ENCODE measurements at places on chromosomes 7 and 10. TPM values are rescaled to one million over a fixed set of nuclear protein-coding genes. Genes with fewer than 3 reads are reported as not detected.

ACSM6 gene
- not detected for total RNA-seq

KCND2 gene
- 0.26 TPM for total RNA-seq

GRCh38 chr7:90948085-90948484 is 316.1 kb upstream of the FZD1 start:
- no peaks in the 10 kb centered on the region for H3K36me3 ChIP-seq
- no peaks in the 10 kb centered on the region for H3K27me3 ChIP-seq
- H3K4me1 ChIP-seq, result no peaks in the 10 kb centered on the region

DNA sequence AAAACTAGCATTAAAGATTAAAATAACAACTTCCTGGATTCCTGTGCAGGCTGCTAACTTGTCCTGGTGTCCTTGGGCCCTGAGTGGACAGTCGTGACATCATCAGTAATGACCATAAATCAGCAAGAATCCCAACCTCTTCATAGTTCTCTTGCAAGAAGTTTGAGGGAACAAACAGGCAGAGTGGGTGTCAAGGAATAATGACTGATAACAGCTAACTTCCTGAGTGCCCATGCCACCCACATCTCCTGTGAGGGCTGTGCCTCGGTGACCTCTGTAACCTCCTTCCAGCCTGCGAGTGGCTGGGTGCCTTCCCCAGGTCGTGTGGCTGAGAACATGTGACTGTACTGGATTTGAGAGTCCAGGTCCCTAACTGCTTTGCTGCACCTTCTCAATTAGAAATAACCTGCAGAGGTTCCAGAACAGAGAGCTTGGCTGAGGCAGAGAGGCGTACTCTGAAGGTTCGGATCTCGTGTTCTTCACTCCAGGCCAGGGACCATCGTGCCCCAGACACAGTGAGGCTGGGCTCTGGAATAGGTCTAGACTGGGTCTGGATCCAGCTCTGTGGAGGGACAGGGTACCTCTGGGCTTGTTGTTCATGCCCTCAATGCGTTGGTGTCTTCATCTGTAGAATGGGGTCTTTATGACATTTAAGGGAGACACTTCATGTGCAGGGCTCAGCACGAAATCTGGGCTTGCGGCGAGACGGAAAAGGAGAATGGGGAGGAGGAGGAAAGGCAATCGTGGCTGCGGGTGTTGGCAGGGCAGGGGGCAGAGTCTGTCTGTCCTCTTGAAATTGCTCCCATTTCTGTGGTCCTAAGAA is 313.1 kb upstream of the ZNF32 start:
- H3K27ac ChIP-seq, result no peak overlapping the region
- DNase-seq, result peak; percentile 46
- H3K27me3 ChIP-seq, result peaks cover 10% of the 10 kb centered on the region
- no peaks in the 10 kb centered on the region for H3K36me3 ChIP-seq

GRCh38 chr7:39130274-39130673 is 152.6 kb downstream of the POU6F2 start:
- no peak overlapping the region for H3K4me3 ChIP-seq
- no peak for DNase-seq
- H3K4me1 ChIP-seq, result no peaks in the 10 kb centered on the region
- peaks cover 4% of the 10 kb centered on the region for H3K27me3 ChIP-seq

- H3K4me3 ChIP-seq, result no peak overlapping the region
- no peaks in the 10 kb centered on the region for H3K27me3 ChIP-seq
- no peaks in the 10 kb centered on the region for H3K36me3 ChIP-seq
- no peak overlapping the region for H3K27ac ChIP-seq
Observed at GRCh38 chr10:114337510-114338462, 66.5 kb downstream of the AFAP1L2 start.

All from spleen (tissue), 13 donors.